ENCODE measurements at places on chromosomes 5 and 9.

DNA sequence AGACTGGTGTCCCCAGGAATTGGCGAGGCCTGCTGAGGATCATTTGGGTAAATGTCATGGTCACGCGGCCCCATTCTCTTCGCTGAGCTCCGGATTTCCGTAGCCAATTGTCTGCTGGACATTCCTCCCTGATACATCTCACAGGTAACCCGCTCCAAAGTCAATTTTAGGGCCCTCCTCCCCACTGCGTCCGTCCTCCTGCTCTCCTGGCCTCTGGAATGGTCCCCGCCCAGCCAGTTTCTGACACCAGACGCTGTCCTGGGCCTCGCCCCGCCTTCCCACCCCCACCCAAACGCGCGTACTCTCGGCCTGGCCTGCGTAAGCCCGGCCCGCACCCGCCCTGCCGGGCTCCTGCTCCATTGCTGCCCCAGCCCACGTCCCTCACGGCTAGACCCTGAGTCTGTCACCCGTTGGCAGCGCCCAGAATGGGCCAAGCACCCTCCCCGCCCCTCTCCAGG, 202.0 kb downstream of the AUH start:
- DNase-seq = no peak

- DNase-seq = peak; percentile 15
Observed at GRCh38 chr9:1267581-1267980, 217.4 kb downstream of the DMRT2 start.

DNA sequence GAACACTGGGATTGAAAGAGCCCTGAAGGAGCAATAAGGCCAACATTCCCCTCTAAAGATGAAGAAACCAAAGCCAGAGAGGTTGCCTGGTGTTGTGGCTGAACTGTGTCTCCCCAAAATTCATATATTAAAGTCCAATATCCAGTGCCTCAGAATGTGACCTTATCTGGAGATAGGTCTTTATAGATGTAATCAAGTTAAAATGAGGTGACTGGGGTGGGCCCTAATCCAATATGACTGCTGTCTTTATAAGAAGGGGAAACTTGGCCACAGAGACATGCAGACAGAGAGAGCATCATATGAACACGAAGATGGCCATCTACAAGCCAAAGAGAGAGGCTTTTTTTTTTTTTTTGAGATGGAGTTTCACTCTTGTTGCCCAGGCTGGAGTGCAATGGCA, 66.9 kb upstream of the PLPP1 start:
- no peak for DNase-seq

DNA sequence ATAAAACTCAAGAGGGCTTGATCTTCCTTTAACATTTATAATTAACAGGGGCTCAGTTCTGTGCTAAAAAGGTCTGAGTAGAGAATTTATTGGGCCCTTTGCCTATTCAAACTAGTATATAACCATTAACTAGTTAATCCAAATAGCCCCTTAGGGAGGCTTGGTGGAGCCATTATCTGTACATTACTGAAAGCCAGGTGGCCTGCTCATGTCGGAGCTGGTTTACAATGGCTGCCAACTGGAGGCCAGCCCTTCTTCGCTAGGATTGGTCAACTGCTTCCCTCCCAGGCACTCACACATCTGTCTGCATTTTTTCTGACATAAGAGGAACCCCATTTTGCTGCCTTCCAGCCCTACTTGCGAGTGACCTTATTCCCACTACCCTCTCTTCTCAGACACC, 30.4 kb upstream of the NDFIP1 start:
- peak; percentile 29 for DNase-seq

GRCh38 chr9:125829743-125830142, 82.6 kb downstream of the PBX3 start:
- no peak for DNase-seq

DNA sequence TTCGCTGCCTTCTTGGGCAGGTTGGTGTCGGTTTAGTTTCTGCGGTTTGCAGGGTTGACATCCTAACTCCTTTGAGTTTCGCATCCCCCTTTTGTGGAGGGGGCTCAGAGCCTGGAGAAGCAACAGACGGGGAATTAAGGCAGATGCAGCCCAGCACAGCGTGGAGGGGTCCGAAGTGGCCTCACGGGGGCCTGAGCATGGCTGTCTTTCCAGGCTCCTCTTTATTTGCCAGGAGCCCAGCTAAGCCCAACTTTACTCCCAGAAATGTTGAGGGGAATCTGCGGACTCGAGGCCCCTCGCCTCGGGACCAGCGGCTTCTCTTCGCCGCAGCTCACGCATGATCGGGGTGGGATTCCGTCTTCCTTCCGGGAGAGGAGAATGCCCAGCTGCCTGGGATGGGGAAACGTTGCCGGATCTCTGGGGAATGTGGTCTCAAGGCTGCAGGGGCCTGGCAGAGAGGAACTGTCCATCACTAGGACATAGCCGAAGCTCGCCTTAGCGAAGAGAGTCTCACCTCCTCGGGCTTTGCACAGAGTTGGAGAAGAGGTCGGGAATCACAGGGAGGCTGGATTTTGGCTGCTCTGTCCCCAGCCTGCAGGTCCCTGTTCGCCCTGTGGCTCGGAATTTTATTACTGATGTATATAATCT, 1.3 kb downstream of the RAI14 start:
- DNase-seq = no peak

DNA sequence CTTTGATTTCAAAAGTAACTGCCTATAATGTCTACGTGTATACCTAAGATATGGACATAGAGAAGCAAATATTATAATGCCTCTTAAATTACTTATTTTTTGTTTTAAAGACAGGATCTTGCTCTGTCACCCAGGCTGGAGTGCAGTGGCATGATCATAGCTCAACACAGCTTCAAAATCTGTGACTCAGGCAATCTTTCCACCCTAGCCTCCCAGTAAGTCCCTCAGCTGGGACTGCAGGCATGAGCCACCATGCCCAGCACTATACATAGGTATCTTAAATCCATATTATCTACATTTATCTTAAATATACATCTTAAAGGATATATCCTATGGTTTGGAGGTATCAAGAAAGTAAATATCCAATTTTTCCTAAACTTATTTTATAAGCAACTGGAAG, 261.2 kb downstream of the ARL15 start:
- no peak for DNase-seq

- DNase-seq = no peak
Observed at GRCh38 chr5:82799361-82800077, 277.7 kb downstream of the TMEM167A start.

GRCh38 chr5:119864286-119864685, 234.9 kb downstream of the FAM170A start:
- no peak for DNase-seq

GRCh38 chr9:38018958-38019602, 49.9 kb downstream of the SHB start:
- DNase-seq = peak; percentile 47

GRCh38 chr5:135039271-135040033, 5.4 kb upstream of the PITX1 start:
- no peak for DNase-seq

- no peak for DNase-seq
Observed at GRCh38 chr9:117825609-117826347, 121.6 kb downstream of the TLR4 start.

GRCh38 chr5:28065656-28066055, 1027.3 kb upstream of the CDH9 start:
- no peak for DNase-seq

- no peak for DNase-seq
Observed at GRCh38 chr9:18863791-18864190, 169.2 kb downstream of the SAXO1 start.

DNA sequence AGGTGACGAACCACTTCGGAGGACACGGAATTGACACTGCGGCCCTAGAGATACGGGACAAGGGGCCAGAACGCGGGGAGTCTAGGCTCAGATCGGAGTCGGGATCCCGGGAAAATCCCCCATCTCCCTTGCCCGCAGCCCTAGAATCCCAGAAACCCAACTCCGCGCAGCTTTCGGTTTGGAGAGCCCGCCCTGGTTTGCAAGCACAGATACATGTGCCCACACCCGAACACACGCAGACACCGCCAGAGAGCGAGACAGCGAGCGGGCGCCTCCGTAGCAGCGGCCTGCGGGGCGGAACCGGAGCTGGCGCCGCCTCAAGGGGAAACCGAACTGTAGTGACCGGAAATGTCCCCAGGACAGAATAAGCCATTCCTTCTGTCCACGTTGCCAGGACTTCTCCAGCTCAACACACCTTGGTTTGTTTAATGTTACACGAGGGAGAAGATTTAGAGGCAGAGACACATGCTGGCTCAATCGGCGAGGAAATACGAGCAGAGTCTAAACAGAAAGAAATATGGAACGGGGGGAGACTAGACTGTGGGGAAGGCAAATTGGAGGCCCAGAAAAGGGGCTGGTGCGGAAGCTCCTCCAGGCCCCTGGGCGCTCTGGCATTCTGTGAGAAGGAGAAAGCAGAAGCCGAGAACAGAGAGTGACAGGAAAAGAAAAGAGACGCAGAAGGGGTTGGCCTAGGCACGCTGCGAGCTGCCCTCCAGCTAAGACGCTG, 2.9 kb upstream of the PAX5 start:
- DNase-seq = no peak

DNA sequence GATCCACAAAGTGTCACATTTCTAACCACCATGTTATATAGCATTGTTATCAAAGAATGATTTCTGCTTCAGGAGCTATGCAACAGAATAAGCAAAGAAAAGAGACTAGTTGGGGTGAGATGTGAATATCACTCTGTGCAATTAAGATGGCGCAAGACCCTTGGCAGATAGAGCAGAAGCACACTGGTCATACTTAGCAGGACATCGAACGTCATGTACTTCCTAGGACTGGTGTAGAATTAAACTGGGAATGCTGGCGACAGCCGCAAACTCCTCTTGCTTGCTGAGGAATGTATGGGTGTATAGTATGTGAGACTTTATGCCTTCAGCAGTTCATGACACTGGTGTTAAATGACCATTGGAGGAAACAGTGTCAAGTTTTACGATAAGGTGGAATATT, 207.0 kb downstream of the LRRC70 start:
- DNase-seq = no peak

Data from NCI-H2171 treated with DMSO at 0.1 percent for 48 hours (cell line).